ENCODE measurements at places on chromosomes 13 and 19. TPM values are rescaled to one million over a fixed set of nuclear protein-coding genes. Genes with fewer than 3 reads are reported as not detected.

DNA sequence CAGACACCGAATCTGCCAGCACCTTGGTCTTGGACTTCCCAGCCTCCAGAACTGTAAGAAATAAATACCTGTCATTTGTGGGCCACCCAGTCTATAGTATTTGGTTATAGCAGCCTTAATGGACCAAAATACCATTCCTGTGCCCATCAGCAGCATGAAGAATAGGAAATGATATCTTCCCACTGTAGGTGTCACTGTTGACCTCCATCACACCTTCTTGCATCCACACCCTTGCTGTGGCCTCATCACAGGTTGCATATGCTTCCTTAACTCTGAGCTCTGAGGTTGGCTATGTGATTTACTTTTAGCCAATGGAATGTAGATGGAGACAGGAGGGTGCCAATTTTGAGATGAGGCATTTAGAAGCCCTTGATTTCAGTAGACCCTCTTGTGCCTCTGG, 242.0 kb upstream of the TSHZ3 start:
- no peak for DNase-seq

Gene SERTM1
- not detected for total RNA-seq

GRCh38 chr19:4597975-4598671, 38.6 kb upstream of the SEMA6B start:
- no peak for DNase-seq

Gene TIMM13
- total RNA-seq: 80.1 TPM

GRCh38 chr19:872266-872951, 12.9 kb downstream of the CFD start:
- DNase-seq: peak; percentile 72

DNA sequence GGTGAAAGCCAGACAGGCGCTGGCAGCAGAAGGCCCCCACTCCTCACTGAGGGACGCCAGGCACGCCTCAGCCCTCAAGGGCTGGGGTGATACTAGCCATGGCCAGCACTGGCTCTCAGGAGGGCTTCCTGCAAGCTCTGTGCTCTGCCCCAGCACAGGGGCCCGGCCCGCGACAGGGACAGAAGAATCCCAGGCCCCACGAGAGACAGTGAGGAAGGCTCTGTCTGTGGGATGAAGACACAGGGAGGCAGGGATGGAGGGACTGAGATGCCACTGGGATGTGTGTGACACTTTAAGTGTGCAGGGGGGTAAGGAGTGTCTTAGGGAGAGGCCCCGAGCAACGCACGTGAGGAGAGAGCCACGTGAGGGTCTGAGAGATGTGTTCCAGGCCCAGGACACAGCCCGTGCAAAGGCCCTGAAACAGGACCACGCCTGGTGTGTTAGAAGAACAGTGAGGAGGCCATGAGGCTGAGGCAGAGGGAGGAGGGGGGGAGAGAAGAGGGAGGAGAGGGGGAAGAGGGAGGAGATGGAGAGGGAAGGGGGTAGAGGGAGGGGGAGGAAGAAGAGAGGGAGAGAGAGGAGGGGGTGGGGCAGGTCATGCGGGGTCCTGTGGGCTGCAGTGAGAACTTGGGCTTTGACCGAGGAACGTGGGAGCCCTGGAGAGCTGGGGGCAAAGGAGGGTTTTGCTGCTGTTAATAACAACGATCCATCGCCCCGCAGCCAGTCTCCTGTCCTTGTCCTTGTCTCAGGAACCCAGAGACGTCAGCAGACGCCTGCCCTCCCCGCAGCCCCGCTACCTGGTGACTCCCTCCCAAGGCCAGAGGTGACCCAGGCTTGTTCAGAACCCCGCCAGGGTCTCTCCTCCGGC, 7.2 kb downstream of the RPL36 start:
- no peak for DNase-seq

Gene ZNF534
- not detected for total RNA-seq
